ENCODE measurements at places on chromosomes 13 and 19. TPM values are rescaled to one million over a fixed set of nuclear protein-coding genes. Genes with fewer than 3 reads are reported as not detected.

Gene CCL25
- polyA plus RNA-seq = not detected

Gene LGALS4
- polyA plus RNA-seq = 0.44 TPM

Gene ZNF709
- 1.1 TPM for polyA plus RNA-seq

Gene SOX21
- polyA plus RNA-seq = not detected

Gene ZNF541
- 0.18 TPM for polyA plus RNA-seq

Gene RGCC
- polyA plus RNA-seq = 83.0 TPM

Gene ZNF440
- 3.2 TPM for polyA plus RNA-seq

Gene SMIM24
- 0.66 TPM for polyA plus RNA-seq

Gene IGSF23
- not detected for polyA plus RNA-seq

Gene CCDC70
- polyA plus RNA-seq = not detected

Gene ZNF444
- polyA plus RNA-seq = 19.7 TPM

Gene CSNK1G2
- polyA plus RNA-seq = 58.2 TPM

Gene PROZ
- polyA plus RNA-seq = not detected

Data from CD8-positive, alpha-beta memory T cell (primary cell).